ENCODE measurements at places on chromosomes 7 and 10.

GRCh38 chr7:64733550-64734240 lies 60.5 kb upstream of the ZNF138 start:
- DNase-seq: no peak

GRCh38 chr10:70131560-70131937 lies 1.1 kb downstream of the AIFM2 start:
- no peak for DNase-seq

GRCh38 chr7:97017192-97018125 lies 7.2 kb downstream of the DLX5 start:
- DNase-seq: no peak

DNA sequence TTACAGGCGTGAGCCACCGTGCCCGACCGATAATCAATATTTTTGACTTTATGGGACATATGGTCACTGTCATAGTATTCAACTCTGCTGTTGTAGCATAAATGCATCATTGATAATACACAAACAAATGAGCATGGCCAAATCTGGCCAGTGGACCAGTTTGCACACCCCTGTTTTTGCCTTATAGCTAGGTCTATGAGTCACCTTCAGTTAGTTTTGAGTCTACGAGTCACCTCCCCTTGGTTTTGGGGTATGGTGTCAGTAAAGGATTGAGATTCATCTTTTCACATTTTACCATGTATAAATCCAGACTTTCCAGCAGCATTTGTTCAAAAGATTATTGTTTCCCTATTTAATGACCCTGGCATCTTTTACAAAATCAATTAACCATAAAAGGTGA lies 362.5 kb upstream of the NRP1 start:
- no peak for DNase-seq

DNA sequence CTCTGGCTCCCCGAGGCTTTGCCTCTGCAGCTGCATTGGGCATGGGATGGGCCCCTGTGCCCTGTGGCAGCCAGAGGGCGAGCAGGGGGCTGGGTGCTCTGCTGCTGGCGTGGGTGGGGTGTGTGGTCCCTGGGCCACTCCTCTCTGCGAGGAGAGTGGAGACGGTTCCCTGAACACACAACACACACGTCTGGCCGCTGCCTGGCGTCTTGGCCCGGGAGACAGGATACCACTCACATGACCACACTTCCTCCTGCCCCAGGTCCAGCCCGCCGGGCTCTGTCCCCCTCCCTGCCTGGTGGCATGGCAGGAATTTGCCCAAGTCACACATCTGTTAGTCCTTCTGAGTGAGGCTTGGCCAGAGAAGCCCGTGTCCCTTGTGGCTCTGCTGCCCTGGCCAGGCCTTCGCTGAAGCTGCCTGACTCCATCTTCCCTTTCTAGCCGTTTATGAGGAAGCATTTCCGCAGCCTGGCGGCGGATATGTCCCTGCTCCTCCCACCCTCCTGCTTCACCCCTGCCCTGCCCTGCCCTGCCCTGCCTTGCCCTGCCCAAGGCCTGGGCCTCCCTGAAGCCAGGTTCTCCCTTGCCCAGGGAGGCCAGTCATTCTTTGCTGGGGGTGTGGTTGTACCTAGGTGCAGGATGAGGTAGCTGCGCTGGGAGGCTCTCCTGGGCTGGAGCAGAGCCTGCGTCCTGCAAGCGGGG lies 3.0 kb downstream of the BRI3 start:
- DNase-seq: no peak

GRCh38 chr7:106518967-106519366 lies 142.0 kb downstream of the CCDC71L start:
- no peak for DNase-seq

DNA sequence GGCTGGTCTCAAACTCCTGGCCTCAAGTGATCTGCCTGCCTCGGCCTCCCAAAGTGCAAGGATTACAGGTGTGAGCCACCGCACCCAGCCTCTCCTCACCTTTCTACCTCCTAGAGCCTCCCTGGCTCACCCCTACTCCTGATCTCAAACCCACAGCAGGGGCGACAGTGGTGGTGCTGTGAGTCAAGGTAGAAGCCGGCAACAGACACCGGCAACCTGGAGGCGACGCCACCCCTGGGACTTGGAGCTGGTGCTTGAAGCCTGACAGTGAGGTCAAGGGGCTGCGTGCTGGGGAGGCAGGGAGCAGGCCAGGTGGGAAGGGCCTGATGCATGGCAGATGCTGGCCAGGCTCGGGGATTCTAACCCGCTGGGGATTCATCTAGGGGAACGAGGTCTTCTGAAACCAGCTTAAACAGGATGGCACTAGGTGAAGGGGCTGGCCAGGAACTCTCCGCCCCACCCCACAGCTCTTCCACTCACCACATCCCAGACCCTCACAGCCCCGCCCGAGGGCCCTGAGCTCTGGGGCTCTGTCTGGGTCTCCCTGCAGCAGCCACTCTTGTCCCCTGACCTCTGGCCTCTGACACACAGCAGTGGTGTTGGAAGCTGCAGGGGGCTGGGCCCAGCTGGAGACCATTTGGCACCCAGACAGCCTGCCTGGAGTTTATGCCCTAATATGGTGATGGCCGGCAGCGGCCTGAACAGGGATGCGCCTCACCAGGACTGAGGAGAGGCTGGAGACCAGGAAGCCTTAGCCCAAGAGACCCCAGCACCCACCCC lies 16.4 kb downstream of the KCNH2 start:
- no peak for DNase-seq

DNA sequence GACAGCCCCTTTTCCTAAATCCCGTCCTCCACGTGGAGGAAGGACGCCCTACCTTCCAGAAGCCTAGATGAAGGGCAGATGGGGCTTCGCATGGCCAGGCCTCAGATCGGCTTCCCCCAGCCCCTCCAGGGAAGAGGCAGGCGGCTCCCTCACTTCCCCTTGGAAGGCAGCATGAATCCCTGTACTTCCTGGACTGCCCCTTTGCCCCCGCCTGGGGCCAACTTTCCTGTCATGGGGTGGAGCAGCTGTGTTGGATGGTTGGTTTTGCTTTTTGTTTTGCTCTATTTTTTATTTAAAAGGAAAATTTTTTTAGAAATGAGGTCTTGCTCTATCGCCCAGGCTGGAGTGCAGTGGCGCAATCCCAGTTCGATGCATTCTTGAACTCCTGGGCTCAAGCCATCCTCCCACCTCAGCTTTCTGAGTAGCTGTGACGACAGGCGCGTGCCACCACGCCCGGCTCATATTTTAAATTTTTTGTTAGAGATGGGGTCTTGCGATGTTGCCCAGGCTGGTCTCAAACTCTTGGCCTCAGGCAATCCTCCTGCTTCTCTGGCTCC lies 27.2 kb downstream of the GTF2IRD1 start:
- DNase-seq: peak; percentile 85

GRCh38 chr7:17546592-17546991 lies 248.1 kb downstream of the AHR start:
- peak; percentile 47 for DNase-seq

DNA sequence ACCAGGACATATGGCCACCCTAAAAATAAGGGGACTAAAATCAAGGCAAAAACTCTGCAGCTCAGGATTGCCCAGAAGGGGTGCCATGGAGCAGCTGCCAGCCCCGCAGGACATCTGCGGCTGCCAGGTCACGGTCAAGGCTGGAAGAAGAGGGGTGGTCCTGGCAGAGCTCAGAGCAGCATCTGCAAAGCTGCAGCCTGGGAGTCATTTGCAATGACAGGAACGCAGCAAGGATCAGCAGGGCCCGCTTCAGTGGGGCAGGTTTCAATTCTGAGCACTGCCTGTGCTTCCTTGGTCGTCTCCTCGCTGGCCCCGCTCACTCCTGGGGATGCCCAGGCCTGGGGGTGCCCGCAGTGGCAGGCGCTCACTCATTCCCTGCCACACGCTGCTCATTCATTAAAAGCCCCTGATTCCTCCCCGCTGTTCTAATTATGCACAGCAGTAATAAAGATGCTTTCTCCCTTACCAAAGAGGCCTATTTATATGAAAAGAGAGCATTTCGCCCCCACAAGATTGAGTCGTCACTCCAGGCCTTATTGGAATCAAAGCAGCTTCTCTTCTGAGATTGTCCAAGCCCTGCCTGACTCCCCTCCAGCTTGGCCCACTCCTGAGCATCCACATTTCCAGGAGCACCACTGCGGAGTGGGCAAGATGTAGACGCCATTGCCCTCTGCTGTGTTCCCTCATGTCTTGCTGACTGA lies 4.6 kb downstream of the HSPA12A start:
- DNase-seq: peak; percentile 36

DNA sequence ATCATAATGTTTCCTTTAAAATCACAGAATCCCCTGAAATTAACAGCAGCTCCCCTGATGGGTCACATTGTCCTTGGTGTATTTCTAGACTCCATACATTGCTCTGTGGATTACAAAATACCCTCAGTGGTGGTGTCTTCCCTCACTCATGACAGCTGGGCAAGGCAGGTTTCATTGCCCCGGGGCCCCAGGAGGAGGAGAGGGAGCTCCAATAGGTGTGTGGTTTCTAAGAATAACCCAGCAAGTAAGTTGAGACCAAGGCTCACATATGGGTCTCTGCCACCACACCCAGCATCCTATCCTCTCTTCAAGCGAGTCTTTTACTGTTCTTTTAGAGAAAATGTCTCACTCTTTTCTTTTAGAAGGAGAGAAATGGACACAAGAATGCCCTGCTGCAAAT lies 63.6 kb downstream of the PKD1L1 start:
- no peak for DNase-seq

- no peak for DNase-seq
Observed at GRCh38 chr7:44461387-44461786, 29.1 kb downstream of the NUDCD3 start.

DNA sequence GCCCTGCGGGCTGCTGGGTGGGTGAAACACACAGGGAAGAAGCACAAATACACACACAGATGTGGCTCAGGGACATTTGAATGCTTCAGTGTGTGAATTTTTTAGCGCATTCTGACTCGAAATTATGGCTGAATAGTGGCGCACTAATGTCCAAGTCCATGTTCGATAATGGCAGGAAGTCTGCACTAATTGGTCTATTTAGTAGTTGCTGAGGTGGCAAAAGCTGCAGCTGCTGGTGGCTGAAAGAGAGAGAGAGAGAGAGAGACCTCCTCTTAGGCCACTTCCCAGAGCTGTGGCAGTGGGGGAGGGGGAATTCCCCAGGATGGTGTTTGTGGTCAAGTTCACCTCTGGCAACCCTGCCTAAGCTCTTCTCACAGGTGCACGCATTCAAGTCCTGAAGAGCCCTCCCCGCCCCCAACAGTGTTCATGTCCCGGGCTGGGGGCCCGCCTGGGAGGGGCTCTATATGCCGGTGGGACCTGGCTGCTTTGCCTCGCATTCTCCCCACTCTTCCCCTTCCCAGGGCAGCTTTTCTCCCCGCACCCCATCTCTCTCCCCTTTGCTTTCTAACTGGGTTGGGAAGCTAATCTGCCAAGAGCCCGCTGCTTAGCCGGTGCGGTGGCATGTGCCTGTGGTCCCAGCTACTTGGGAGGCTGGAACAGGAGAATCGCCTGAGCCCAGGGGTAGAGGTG lies 6.0 kb upstream of the MNX1 start:
- DNase-seq: no peak

GRCh38 chr10:124249812-124250432 lies 156.5 kb upstream of the CHST15 start:
- DNase-seq: no peak

DNA sequence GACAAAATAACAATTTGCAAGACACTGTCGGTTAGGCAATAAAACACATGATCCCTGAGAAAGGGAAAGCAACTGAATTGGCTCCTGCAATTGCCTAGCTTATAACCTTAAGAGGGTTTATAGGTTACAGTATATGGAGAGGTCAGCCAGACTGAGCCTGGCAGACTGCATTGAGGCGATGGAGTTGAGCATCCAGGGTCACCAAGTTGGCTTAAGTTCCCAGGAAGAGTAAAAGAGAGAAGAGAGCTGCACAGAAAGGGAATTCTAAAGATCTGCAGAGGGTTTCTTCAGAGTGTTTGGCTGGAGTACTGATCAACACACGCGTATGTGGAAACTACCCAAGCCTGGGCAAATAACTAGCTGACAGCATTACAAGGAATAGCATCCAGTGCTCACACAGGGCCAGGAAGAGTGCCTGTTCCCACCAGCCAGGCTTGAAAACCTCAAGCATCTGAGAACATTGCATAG lies 11.2 kb downstream of the ANKMY2 start:
- DNase-seq: no peak

- DNase-seq: no peak
Observed at GRCh38 chr10:119308089-119308488, 100.7 kb downstream of the GRK5 start.

DNA sequence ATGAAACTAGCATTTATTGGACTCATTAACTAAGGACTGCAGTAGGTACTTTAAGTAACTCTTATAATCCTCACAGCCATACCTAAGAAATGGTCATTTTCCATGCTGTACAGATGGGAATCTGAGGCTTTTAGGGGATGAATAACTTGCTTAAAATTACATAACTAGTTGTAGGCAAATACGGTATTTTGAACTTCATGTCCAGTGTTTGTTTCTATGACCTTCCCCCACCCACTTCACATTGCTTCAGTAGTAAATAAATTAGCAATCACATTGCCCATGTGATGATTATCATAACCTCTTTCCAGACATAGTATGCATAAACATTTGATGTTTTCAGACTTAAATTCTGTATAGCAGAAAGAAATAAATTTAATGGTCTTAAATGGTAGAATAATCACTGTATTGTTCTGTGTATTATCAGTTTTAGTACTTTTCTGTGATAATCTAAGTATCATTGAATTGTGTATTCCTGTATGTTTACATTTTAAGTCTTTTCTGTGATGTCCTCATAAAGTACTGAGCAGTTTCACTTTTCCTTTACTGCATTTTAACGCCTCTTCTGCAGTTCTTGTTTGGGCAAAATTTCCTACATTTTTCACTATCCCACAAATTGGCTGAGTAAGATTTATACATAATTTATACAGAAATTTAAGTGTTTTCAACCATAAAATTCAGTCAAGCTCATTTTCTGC lies 48.3 kb downstream of the ANKIB1 start:
- no peak for DNase-seq

GRCh38 chr7:55198634-55199392 lies 166.3 kb upstream of the LANCL2 start:
- DNase-seq: no peak

DNA sequence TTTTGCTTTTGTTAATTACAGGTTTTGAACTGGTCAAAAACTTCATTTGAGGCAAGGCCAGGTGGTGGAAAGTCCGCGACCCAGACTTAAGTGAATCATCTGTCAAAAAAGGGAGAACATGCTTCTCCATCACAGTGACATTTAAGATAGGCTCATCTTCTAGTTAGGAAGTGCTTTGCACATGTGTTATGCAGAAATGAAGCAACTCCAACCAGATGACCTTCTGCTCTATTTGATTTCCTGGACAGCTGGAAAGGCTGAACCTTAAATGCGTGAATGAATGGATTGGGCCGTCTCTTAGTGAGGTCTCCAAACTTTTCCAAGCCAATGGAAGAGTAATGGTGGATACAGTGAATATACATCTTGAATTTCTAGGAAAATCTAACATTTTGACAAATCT lies 101.6 kb upstream of the FAM13C start:
- no peak for DNase-seq

Data from A549 (cell line).